GM12865 (cell line): ENCODE measurements at places on chromosomes 12 and 14.
A peak's percentile ranks its signal among the peaks of the same experiment; 100 is the strongest.

DNA sequence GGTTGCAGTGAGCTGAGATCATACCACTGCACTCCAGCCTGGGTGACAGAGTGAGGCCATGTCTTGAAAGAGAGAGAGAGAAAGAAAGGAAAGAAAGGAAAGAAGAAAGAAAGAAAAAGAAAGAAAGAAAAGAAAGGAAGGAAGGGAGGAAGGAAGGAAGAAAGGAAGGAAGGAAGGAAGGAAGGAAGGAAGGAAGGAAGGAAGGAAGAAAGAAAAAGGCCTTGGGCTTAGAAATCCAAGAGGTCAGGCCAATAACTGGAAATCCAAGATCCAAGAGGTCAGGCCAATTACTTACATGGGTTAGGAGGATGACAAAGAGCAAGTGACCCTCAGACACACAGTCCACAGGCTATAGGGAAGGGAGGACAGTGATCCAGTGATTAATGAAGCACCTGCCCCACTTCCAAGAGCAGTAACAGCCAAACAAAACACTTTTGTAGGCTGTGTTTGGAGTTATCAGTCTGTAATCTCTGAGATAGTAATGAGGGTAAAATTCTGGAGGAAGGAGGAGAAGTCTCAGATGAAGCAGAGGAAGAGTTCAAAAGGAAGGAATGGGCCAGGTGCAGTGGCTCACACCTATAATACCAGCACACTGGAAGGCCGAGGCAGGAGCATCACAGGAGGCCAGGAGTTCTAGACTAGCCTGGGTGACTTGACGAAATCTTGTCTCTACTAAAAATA is 32.2 kb upstream of the SPTLC2 start:
- DNase-seq, result no peak

GRCh38 chr12:8996682-8997405 is 7.5 kb downstream of the KLRG1 start:
- peak; percentile 88 for DNase-seq

DNA sequence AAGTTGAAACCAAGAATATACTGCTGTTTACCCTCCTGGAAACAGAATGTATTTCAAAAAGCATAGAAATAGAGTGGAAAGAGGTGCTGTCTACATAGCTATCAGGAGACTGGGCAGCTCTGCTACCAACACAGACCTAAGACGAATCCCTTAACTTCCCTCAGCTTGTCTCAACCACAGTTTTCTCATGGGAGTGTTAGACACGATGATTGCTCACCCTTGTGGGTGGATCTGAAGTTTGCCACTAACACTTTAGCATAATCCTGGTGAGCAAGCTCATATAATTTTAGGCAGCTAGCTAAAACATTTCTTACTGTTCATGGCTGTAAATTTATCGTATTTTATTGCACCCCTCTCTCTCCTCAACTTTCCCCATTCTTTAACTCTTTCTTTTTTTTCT is 38.5 kb downstream of the C12orf75 start:
- DNase-seq, result no peak

GRCh38 chr14:66746316-66747006 is 238.5 kb downstream of the GPHN start:
- peak; percentile 63 for DNase-seq

- DNase-seq, result peak; percentile 44
Measured at GRCh38 chr12:104494793-104495158, 38.0 kb downstream of the CHST11 start.

GRCh38 chr14:73753887-73754795 is 40.0 kb upstream of the PNMA1 start:
- peak; percentile 87 for DNase-seq

GRCh38 chr12:105554223-105554678 is 223.8 kb downstream of the C12orf75 start:
- DNase-seq, result no peak

DNA sequence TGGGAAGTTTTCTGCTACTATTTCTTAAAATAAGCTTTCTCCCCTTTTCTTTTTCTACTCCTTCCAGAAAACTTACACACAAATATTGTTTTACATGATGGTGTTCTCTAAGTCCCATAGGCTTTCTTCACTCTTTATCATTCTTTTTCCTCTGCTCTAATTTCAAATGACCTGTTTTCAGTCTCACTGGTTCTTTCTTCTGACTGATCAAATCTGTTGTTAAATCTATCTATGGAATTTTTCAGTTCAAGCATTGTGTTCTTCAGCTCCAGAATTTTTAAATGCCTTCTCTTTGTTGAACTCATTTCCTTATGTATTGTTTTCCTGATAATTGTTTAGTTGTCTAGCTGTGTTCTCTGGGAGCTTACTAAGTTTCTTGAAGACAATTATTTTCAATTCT is 29.5 kb upstream of the CNOT2 start:
- DNase-seq, result no peak

DNA sequence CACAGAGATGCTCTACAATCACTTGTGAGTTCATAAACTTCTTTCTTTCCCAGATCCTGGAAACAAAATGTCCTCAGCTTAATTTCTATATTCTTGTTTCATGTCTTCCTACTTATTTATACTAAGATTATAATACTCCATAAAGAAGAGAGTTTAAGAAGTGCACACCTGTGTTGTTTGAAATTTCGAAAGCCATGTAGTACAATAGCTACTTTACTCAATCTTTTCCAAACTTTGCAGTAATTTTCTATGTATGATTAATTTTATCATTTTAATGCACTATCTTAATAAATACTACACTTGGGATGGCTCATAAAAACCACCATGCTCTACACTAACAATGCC is 300 bp upstream of the TTC5 start:
- DNase-seq, result no peak

DNA sequence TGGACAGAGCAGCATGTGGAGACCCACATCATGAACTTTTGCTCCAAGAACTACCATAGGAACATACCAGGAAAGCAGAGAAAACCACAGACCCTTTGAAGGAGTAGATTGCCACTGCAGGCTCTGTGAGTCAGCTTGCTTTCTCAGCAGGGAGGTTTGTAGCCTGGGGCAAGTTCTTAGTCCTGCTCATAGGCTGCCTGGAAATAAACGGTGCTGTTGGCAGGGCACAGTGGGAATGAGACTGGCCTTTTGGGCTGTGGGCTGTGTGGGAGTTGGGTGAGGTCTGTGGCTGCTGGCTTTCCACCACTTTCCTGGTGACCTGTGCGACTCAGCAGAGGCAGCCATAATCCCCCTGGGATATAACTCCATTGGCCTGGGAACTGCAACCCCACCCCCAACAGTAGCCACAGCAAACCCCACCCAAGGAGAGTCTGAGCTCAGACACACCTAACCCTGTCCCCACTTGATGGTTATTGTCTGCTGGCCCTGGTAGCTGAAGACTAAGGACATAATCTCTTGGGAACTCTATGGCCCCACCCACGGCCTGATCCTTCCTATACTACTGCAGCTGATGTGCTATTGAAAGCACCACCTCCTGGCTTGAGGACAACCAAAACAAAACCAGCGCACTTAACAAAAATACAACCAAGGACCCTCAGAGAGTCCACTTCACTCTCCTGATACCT is 192.1 kb upstream of the GARIN6 start:
- DNase-seq, result no peak

DNA sequence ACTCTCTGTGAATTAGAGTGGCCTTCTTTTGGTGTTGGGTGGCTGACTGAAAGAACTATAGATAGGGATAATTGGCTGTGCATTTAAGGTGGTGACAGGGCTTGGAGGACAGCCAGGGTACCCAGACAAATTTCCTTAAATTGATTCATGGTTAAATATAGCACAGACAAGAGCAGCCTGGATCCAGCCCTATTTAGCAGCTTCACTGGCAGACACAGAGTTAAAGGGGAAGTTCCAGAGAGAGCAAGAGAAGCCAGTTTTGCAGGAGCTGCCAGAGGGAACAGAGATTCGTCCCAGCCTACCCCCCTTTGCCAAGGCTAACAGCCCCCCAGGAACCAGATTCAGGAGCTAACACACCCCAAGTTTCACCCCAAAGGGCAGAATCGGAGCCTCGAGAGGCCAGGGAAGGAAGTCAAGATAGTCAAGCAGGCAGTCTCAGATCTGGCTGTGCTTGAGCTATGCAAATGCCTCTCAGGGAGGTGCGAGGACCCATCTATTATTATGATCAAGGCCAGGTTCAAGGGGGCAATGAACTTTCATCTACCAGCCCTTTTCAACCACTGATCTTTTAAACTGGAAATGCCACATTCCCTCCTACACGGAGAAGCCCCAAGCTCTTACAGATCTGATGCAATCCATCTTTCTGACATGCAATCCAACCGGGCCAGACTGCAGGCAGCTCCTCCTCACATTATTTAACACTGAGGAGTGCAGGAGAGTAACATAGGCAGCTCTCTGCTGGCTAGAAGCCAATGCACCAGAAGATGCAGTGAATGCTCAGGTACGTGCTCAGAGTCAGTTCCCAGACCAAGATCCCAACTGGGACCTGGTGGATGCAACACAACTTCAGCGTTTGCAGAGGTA is 58.2 kb downstream of the DHRS2 start:
- DNase-seq, result no peak

DNA sequence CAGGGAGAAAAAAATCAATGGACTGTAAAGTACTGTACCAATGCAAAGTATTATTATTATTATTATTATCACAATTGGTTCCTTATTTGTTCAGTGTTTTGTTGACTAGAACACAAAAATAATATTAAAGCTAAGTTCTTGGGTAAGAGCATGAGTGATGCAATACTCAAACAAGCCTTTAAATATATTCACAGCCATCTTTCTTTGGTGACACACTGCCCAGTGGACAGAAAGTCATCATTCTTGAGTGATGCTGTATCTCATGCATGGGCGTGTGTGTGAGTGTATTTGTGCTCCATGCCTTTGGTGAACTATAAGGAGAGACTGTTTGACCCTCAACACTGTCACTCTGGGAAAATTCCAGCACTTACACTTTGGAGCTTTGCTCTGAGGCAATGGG is 93.6 kb downstream of the KCNK10 start:
- DNase-seq, result no peak

GRCh38 chr14:75070383-75070782 is 942 bp downstream of the ZC2HC1C start:
- no peak for DNase-seq

DNA sequence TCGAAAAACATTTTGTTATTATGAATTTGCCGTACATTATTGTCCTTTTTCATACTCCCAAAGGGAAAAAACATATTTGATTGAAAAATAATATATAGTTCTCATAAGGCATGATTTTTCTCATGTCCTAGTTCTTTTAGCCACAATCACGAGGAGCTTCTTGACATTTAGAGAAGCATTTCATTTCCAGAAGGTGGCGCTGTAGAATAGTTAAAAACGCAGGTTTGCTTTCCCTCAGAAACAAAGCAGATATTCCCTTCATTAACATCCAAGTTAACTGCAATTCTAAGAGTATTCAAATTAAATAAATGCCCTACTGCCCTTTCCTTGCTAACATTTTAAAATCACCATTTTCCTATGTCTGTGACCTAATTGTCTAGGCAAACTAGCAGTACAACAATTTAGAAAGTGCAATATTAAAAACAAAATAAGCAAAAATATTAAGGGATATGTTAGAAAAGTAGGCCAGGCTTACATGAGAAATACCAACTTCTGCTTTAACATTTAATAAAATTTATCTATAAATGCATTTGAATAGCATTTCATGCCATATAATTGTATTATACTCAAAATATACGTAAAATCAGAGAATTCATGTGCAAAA is 10.9 kb upstream of the PIK3C2G start:
- peak; percentile 54 for DNase-seq

DNA sequence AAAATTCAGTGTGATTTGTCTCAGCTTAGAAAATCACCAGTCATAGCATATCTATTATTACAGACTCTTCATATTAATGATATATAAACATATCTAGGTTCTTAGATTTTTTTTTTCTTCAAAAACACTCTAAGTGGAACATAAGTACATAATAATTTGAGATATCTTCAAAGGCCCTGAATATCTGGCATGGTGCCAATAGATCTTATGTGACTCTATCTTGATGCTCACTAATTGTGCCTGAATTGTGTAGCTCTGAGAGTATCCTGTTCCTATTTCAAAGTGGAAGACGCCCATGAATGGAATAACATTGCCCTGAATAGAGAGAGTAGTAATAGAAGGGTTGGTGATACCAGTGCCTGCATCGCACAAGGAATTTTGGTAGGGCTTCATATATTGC is 1312.7 kb upstream of the USP15 start:
- no peak for DNase-seq

DNA sequence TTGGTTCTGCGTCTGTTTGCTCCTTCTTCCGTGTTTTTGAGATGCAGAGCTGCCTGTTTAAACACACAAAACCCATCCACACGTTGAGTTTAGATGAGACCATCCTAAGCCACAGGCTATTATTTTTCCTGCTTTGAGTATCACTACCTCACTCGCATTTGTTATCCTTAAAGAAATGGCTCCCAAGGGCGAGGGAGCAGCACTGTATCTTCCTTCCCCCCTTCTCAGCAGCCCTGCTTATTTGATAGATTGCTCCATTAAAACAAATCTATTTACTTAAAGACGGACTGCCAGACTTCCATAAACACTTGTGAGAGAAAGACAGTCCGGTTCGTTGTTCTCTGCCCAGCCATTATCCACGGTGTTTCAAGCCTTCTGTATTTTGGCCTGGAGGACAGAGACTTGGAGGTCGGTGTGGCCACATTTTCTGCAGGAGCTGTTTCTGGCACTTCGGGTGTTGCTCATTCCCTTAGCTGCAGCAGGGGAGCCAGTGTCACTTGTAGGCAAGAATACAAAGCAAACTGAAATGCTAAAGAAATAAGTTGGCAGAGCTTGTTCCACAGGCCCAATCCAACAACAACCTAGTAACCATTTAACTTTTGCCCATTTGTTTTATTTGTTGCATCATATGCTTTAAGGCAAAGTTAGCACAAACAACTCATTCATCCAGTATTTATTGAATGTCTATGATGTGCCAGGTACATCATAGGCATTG is 275.4 kb downstream of the TTC6 start:
- DNase-seq, result no peak

GRCh38 chr12:124856132-124856841 is 7.4 kb downstream of the SCARB1 start:
- no peak for DNase-seq

- DNase-seq, result no peak
Measured at GRCh38 chr12:39401459-39401858, 41.5 kb downstream of the KIF21A start.

DNA sequence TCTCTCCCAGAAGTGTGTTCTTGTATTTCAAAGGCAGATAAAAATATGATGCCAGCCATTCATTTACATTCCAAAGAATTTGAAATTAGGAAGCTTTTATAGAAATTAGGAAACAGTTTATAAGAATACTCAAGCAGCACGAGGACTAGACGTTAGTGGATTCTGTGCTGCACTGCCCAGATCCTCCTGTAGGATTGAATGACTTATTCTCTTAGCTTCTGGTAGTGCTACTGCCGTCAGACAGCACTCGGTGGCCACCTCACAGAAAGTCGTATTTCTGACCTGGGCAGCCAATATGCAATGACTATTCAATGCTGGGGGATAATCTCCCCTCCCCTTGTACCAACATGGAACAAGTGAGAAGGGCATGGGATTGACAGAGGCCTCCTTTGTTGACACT is 326.4 kb downstream of the RPL10L start:
- DNase-seq, result no peak

DNA sequence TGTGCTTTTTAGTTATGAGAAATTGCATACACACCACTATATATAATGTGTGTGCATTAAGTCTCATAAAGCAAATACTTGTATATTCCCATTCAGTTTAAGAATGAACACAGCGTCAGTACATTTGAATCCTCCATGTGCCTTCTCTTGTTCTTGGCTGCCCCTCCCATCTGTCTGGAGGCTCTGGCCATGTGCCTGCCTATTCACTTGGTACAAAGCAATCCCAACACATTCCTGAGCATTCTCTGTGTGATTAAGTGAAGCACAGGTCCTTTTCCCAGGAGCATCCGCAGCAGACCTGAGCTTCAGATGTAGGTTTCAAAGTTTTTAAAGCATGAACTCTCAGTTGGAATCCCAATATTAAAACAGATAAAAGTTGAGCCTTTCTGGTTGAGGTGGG is 58.7 kb downstream of the POLR3B start:
- no peak for DNase-seq

- no peak for DNase-seq
Measured at GRCh38 chr12:91492648-91493047, 310.0 kb upstream of the DCN start.
